ENCODE measurements at places on chromosomes 4 and X. TPM values are rescaled to one million over a fixed set of nuclear protein-coding genes. Genes with fewer than 3 reads are reported as not detected.
A peak's percentile ranks its signal among the peaks of the same experiment; 100 is the strongest.

AFM gene
- 15.8 TPM for polyA plus RNA-seq

ARHGEF9 gene
- polyA plus RNA-seq = 39.9 TPM

GPR101 gene
- polyA plus RNA-seq = not detected

SMAD1 gene
- 54.9 TPM for polyA plus RNA-seq

C4orf50 gene
- polyA plus RNA-seq = 0.01 TPM

PFKFB1 gene
- 0.45 TPM for polyA plus RNA-seq

HTR2C gene
- 0.72 TPM for polyA plus RNA-seq

SLC16A2 gene
- polyA plus RNA-seq = 29.8 TPM

- no peak for DNase-seq
Observed at GRCh38 chrX:129876771-129877305, 29.1 kb upstream of the UTP14A start.

GRCh38 chr4:54082168-54082567 lies 17.8 kb upstream of the CHIC2 start:
- DNase-seq = no peak

- DNase-seq = no peak
Observed at GRCh38 chr4:122758033-122758432, 25.5 kb downstream of the BBS12 start.

DNA sequence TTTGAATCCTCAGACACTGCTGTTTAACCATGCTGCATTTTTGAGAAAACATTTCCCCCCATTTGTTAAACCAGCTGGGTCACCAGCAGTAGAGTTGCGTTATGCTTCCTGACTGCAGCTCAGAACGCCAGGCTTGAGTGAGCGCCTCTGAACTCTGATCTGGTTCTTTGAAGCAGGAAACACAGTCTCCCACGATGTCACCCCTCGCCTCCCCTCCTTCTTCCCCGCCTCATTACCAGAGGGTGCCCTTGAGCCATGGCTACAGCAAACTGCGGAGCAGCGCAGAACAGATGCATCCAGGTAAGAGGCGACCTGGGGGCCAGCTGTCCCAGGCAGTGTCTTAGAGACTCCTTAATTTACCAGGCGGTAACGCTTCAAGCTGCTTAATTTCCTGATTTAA lies 78.4 kb downstream of the REPS2 start:
- no peak for DNase-seq

DNA sequence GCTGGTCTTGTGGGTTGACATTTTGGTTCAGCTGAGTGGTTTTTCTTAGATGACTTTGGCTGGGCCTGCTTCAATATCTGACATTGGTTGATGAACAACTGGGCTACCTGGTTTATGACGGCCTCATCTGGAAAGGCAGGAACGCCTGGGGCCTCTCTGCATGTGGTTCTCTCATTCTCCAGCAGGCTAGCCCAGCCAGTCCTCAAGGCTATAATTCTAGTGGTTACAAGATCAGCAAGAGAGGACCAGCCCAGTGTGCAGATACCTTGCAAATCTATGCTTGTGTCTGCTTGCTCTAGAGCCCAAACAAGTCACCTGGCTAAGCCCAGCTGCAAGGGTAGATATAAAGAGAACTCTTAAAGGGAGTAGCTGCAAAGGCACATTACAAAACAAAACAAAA lies 214.2 kb upstream of the PUDP start:
- DNase-seq = no peak

DNA sequence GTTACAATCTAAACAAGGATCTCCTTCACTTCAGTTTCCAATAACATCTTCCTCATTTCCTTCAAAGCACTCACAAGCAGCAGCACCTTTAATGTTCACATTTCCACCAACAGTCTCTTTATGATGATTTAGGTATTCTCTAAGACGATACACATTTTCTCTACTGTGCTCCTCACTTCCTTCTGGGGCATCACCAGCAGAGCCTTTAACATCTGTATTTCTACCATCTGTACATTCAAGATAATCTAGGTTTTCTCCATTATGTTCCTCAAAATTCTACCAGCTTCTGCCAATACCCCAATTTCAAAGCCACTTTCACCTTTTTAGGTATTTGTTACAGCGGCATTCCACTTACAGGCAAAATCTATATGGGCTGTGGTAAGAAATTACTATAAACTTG lies 80.6 kb downstream of the FBXW7 start:
- no peak for DNase-seq

GRCh38 chrX:78314561-78314960 lies 12.8 kb downstream of the CYSLTR1 start:
- DNase-seq = no peak

GRCh38 chrX:73963682-73964081 lies 340.3 kb upstream of the ZCCHC13 start:
- no peak for DNase-seq

DNA sequence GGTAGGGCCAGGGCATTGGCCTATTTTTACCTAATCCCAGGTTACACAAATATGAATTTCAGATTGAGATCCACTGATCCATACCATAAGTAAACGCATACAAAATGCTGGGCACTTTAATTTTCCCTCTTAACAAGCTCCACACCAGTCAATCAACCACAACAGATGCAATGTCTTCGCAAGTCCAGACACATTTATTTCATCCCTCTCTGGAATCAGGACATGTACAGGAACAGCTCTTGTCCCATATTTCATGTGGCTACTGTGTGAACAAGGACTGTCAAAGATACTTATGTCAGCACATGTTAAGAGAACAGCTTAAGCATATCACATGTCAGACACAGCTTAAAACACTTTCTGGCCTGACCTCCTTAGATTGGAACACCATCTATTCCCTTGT lies 145.9 kb downstream of the PPP3CA start:
- no peak for DNase-seq

- no peak for DNase-seq
Observed at GRCh38 chr4:5933116-5933515, 40.2 kb upstream of the CRMP1 start.

- DNase-seq = peak; percentile 3
Observed at GRCh38 chr4:75673959-75674328, 733 bp upstream of the G3BP2 start.

GRCh38 chr4:174581901-174582300 lies 59.6 kb upstream of the HPGD start:
- no peak for DNase-seq

GRCh38 chrX:17674601-17675000 lies 62.7 kb upstream of the SCML1 start:
- no peak for DNase-seq

DNA sequence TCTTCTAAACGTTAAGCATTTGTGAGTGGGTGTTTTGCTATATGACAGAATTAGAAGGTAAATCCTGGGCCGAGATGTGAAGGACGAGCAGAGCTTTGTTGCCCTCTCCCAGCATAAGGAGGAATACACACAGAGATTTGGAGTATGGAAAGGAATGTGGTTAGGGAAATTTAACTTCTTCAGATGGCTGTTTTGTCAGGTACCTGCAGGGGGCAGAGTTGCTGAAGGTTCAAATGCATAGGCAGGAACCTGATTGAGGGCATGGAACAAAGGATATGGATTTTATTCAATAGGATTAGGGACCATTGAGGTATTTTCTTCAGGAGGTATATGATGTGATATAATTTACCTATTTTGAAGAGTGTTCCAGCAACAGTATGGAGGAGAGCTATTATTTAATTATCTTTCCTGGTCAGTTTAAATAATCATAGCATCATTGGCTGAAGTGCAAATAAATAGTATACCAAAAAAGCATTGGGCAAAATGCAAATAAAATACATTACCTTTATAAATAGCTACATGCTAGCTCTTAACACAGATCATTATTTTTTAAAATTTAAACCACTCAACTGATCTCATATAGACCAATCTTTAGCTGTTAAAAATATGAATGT lies 143.6 kb downstream of the SLIT2 start:
- DNase-seq = no peak

DNA sequence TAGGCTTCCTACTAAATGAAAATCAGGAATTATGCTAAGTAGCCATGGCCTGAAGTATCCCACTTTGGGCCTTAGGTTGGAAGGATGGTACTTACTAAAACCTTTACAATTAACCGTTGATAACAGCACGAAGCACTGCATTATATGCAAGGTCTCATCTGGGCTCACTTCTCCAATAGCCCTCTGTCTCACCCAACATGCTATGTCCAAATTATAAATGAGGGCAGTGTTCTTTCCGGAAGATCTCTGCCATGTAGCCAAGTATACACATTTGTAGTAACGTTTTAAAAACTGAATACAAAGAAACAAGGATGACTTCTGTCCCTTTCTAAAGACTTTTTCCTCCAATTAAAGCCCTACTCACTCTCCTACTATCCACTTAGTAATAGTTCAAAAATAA lies 51.6 kb downstream of the SCFD2 start:
- DNase-seq = no peak

GRCh38 chr4:102715057-102715456 lies 45.7 kb downstream of the MANBA start:
- DNase-seq = no peak

DNA sequence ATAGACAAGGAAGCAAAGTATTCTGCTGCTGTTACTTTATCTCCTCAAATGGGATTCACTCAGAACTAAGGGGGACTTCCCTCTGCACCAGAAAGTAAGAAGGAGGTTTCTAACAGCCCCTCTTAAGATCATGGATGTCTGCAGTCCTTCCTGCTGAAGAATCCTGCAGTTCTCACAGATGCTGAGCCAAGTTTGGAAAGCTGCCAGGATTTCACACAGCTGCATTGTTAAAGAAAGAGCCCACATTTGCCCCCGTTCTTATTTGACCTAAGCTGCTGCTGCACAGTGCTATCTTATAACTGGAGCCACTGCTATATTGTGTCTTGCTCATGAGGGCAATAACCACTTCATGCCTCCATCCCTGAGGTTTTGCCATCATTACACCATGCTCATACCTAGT lies 81.1 kb downstream of the FAAH2 start:
- no peak for DNase-seq

GRCh38 chr4:1991087-1991486 lies 17.7 kb downstream of the NELFA start:
- no peak for DNase-seq

Measured in right renal pelvis (tissue), 4 donors.